NCI-H187 treated with DMSO at 0.1 percent for 48 hours (cell line): ENCODE measurements at places on chromosomes 3 and 15.

DNA sequence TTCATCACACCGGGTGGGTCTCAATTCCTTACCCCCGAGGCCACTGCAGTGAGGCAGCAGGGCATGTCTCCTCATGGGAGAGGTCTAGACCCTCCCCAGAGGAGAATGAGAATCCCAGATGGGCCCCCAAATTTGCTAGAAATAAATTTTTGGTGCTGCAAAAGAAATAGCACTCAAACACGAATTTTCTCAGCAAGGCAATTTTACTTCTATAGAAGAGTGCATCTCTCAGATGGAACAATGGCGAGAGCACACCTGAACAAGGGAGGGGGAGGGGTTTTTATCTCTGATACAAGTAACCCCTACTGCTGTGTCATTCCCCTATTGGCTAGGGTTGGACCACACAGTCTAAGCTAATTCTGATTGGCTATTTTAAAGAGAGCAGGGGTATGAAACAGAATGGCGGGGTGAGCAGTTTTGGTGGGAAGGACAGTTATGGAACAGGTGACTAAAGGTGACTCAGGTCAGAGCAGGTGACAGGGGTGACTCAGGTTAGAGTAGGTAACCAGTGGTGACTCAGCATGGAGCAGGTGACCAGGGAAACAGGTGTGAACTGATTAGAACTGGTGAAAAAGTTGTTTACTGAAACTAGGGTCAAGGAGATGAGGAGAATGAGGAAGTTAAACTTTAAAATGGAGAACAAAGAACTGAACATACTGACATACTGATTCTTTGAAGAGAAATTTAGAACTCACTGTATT, 93.0 kb upstream of the WNT7A start:
- no peak for DNase-seq

GRCh38 chr15:78751602-78751979, 59.7 kb downstream of the ADAMTS7 start:
- DNase-seq: no peak

DNA sequence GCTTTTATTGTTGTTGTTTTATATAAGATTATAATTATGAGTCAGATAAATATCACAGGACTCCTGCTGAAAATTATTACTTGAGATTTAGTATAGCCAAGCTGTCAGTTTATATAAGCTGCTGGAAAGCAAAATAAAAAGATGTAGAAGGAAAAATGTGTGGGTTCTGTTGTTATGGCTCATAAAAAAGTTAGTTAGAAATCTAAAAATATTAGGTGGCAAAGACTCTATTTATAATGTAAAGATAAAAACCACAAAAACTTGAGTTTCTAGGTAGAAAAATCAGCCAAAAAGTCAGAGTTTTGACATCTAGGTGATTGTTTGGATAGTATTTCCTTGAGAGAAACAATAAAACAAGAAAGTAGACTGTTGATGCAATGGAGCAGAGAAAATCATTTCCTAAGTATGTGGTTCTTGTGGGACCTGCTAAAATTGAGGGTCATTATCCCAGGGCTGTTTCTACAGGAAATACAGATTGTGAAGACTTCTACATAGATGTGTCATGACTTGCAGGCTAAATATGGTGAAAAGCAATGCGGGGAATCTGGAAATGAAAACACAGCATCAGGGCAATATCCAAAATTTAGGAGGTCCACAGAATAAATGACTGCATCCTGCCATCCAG, 1109.6 kb upstream of the CADM2 start:
- no peak for DNase-seq

DNA sequence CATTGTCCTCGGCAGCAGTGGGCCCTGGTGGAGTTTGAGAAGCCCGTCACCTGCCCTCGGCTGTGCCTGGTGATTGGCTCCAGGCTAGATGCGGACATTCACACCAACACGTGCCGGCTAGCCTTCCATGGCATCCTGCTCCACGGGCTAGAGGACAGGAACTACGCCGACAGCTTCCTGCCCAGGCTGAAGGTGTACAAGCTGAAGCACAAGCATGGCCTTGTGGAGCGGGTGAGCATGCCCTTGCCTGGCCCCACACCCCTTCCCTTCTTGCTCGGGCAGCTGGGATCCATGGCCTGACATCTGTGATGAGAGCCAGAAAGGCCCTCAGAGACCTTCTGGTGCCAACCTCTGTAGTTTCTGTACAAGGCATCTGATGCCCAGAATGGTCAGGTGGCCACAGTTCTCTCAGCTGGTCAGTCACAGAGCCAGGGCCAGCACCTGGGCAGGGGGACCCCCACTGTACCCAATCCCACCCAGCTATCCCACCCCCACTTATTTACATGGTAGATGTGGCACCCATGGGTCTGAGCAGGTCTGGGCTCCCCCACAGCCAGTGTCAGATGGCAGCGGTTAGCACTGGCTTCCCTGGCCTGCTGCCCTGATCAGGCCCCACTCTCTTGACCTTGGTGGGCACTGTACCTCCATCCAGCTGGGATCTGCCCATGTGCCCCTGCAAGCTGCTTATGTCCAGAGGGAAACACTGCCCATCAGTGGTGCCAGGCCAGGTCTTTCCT, 124.9 kb downstream of the DNAJB8 start:
- DNase-seq: no peak

DNA sequence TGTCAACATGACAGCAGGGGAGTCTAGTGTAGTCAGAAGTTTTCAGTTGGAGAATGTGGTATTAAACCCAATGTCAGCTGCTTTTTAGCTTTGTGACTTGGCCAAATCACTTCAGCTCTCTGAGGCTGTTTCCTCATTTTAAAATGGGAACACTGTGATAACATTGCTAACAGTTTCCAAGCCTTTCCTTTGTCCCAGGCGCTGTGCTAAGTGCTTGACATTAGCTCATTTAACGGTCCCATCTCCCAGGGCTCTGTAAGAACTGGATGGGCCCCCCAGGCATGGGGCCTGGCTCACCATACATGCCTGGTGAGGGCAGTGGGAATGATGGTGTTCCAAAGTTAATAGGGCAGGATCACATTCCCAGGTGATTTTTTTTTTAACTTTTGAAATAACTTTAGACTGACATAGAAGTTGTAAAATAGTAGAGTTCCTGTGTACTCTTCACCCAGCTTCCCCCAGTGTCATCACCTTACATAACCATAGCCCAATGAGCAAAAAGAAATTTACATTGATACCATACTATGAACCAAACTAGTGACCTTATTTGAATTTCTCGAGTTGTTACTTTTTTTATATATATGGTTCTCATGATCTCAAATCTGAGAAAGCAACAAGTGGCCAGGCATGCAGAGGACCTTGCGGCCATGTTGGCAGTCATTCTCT, 7.7 kb downstream of the RASL12 start:
- no peak for DNase-seq

GRCh38 chr3:111269777-111270176, 198.2 kb downstream of the NECTIN3 start:
- no peak for DNase-seq

DNA sequence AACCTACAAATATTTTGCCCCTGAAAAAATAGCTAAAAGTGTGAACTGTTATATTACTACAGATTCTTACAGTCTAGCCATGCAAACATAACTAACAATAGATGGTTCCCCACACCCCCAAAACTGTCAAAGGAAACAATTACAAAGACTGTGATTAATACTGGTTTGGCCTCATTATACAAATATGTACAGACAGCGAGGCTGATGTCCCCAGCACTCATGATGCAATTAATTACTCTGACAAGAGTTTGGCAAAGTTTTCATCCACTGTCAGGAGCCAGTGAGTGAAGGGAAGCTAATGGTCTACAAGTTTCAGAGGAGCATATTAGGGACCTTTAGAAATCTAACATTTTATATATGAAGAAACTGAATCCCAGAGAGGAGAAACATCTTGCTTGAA, 61.0 kb downstream of the HMG20A start:
- no peak for DNase-seq

GRCh38 chr3:59692117-59692516, 642.3 kb upstream of the CFAP20DC start:
- no peak for DNase-seq

DNA sequence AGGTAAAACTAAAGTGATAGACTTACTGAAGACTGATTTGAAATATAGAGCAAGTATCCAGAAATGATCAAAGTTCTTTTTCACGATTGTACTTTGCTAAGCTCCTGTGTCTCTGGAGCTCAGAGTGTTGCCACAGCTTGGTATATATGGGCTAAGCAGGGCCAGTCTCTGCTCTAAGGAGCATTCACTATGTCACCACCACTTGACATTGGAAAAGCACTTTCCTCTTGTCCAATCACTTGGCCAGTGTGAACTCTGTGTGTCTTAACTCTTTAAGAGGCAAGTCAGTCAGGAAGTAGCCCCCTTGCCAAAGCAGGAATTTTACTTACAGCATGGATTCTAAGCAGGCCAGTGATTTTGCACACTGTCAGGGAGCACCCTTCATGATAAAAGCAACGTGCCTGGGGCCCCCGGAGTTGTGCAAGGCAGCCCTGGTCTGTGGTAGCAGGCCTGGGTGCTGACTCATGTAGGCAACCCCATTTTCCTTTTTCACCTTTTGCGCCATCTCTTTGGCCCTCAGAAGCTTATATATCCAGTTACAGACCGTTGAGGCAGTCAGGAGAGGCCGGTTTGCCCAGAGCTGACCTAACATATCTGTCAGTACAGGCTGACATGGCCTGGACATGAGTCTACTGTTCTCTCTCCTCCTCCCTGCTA, 73.0 kb downstream of the HCN4 start:
- DNase-seq: no peak

DNA sequence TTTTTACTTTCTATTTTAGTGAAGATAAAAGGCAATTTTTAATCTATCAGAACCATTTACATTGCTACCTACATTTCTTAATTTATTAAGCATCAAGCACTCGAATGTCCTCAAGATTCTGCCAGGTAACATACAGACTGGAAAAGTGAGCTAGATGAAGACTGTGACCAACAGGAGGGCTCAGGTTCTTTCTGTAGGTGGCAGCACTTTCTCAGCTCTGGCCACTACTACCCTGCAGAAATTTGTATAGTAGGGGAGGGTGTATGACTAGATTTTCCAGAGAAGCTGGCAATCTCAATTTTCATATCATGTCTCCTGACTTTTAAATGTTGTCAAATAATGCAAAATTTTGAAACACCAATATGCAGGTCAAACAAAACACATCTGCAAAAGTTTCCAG, 165.0 kb upstream of the SUCLG2 start:
- no peak for DNase-seq

DNA sequence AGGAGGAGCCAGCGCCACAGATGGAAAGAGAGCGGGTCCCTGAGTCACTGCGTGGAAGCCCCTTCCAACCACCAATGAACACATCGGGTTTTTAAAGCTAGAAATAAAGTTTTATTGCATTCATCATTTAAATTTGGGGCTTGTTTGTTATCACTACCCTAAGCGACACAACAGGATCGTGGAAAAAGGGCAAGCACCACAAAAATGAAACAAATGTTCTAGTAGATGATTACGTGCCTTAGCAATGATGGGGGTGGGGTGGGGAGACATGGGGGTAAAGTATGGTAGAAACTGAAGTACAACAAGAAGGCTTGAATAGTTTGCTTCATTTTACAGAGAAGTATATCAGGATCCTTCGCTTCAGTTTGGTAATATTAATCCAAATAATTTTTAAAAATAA, 221.6 kb upstream of the ATP10A start:
- no peak for DNase-seq

DNA sequence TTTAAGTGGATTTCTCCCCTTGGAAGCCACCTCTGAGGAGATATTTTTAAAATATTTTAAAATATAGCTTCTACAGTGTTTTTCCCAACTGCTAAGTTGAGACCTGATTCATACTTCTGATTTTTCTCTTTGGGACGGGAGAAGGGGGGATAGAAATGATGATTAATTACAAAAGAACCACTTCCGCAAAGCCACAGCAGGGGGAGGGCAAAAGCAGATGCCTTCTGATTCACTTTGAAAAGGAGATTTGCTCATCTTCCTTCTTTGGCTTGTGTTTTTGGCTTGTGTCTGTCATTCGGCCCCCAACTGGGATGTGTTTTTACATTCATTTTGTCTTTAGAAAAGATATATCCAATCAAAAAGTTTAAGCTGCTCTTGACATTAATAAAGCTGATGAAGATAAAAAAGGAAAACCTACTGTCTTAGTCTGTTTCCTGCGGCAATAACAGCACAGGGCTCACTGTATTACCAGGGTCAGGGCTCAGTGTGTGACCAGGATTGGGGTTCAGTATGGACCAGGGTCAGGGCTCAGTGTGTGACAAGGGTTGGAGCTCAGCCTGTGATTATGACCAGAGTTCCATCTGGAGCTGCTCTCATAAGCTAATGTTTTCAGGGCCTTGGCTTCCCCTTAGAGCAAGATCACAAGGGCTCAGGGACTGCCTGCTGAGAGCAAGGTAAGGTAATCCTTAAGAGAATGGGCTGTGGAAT, 223.2 kb downstream of the MTHFS start:
- no peak for DNase-seq

DNA sequence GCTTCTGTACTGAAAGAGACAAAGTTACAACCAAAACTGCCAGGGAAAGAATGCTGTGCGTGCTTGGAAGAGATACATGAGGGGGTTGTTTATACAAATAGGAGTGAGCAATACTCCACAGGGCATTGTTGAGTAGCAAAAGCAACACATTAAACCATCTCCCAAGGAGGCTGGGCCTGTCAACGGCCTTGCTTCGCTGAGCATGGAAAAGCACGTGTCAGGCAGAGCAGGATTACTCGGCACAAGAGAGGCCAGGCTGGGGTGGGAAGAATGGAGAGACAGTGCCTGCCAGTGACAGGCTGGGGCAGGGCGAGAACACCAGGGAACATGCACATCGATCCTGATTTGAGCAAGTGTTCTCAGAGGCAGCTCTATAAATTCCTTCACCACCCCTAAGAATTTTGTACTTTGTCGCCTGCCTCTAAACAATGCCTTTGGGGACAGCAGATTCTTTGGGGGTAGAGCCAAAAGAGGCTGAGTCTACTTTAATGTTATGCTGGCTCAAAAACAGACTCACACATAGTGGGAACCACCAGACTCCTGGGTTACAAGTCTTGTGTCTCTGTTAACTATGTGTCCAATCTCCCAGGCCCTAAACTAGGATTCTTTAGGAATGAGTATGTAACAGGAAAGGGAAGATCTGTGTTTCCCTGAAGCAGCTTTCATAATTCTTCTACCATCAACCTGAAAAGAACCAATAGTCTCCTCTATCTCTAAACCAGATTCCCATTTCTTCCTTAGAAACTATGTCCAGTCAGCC, 67.2 kb downstream of the LIPC start:
- no peak for DNase-seq

DNA sequence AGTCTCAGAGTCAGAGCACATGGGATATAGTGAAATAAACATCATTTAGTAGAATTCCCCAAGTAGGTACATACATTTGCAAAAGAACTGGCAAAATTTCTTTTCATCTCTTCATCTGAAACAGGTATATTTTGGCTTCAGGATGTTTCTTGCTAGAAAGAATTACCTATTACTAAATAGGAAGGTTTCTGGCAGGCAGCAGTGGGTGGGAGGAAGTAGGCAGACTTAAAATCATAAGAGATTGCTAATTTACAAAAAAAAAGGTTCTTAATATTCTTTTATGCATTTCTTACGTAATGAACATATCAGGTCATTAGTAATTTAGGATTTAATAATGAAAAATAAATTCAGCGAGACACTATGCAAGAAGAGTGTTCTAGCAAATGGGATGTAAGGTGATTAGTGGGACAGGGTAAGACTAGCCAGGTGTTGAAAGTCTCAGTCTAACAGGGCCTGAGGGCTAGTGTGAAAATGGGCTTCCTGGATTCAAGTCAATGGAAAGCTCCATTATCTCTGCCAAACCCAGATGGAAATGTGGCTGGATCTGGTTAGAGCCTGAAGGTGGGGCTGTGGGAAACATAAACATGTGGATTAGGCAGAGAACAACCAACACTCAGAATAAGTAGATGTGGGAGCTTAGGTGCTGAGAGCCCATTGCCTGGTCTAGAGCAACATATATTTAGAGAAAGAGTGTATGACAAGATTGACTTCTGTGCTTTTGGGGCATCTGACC, 127.4 kb upstream of the FEZF2 start:
- no peak for DNase-seq
